ENCODE measurements at places on chromosomes 4 and X.

DNA sequence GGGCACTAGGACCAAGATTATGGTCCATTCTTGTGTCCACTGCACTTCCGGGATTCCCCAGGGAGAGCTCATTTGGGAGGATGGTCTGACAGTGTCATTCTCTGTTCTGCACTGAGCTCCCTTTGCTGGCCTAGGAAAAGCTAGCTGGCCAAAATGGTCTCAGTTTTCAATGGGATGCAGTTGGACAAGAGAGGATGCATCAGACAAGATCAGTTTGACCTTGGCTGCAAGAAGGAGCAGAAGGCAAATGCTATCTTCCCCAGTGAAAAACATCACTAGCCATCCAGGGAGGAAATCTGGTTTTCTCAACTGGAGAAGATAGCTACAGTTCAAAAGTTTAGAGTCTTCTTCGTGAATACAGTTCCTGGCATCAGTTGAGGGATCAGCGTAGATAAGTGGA, 221.1 kb downstream of the PTTG2 start:
- DNase-seq = no peak

- DNase-seq = no peak
Observed at GRCh38 chrX:155070038-155070437, 898 bp downstream of the CMC4 start.

GRCh38 chr4:139900964-139901376, 235.4 kb downstream of the MGST2 start:
- DNase-seq = no peak

DNA sequence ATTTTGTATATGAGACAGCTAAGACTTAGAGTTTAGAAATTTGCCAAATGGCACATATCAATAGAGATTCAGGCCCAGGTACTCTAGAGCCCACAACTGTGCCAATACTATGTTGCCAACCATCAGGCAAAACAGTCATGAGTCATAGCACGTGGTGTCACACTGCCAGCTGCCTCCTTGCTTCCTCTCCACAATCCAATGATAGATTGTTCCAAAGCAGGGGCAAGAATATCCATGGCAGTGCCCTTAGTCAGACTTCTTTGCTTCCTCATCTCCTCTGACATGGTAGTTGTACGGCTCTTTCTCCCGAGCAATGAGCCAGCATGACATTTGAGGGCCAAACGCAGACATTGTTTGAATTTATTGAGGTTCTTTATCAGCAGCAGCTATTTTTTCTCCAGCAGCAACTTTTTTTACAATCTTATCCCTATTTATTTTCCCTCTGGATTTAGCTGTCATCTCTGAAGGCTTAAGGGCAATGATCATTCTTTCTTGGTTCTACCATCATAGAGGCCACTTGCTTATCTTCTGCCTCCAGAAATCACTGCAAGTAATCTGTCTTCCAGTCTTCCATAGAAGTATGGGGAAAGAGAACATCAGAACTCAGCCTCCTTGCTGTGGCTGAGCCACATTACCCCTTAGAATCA, 169.7 kb downstream of the COL4A6 start:
- DNase-seq = no peak

DNA sequence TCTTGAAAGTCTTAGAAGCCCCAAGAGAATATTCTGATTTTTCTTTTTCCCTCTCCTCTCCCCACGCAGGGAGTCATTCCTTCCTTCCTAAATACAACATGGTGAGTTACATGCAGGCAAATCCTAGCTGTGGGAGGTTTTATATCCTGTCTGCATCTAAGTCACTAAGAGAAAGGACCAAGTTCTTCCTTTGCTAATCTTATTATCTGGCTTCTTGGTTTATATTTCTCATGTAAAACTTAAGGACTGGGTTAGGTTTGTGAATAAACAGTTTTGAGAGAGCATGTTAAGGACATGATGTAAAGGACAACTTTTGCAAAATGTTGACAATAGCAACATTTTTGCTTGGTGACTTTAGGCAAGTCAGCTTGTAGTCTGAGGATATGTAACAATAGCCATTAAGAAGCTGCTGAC, 5.1 kb upstream of the CXCL9 start:
- DNase-seq = no peak
